ENCODE measurements at places on chromosomes 11 and 22.
A peak's percentile ranks its signal among the peaks of the same experiment; 100 is the strongest.

GRCh38 chr11:1567721-1568100 is 4.4 kb downstream of the DUSP8 start:
- DNase-seq = no peak

- DNase-seq = peak; percentile 52
These were observed 24.5 kb downstream of the DUSP8 start for GRCh38 chr11:1547467-1548098.

DNA sequence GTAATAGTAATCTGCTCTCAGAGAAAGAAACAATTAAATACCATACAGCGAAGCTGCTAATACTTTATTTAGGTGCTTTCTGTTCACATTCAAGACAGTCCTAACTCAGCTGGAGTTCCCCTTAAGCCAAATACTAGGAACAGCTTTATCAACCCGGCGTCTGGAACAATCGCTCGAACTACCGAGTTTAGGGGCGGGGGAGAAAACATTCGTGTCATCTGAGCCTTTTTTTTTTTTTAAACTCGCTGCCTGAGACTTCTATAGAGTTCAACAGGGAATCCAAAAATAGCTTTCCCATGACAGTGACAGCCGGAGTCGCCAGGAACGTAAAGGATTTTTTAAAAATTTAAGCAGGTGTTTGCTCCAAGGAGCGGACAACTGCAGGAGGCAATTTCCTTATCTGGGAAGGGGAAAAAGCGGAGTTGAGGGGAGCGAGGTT is 852 bp downstream of the TRAF6 start:
- peak; percentile 56 for DNase-seq

GRCh38 chr11:125341676-125342075 is 154.4 kb downstream of the FEZ1 start:
- DNase-seq = no peak

DNA sequence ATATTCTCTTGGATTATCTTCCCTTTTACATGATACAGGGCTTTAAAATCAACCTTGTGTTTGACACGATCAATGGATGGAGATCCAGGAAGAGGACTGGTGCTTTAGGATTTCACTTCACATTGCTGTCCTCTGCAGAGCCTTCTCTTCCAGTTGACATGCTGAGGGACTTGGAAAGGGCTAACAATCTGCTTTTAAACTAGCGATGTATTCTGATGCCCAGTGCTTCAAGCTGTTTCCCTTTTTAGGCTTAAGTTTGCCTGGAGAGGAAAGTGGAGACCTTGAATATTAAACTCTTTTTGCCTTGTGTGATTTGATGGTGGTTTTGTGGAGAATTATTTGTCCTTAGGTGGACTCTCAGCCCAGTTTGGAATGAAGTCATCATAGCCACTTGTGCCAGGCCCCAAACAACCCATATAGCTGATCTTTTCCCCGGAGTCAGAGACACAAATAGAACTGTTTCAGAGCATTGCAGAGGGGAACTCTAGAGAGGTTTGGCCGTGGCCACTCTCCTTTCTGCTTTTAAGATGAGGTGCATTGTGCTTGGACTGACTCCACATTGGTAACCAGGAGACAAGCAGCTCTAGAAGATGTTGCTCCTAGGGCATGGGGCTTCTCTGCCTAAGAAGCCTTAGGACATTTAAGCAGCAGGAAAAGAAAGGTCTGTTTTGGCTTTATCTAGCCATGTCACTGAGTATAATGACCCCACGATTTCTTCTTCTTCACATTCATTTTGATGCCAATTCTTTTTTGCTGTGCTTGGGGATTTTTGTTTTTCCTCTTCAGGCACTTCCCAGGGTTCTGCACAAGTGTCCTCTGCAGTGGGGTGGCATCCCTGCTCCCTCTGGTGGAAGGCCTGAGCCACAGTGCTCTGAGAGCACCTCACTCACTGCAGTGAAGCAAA is 152.8 kb downstream of the NCAM1 start:
- peak; percentile 40 for DNase-seq

GRCh38 chr11:68194675-68195294 is 18.3 kb downstream of the KMT5B start:
- no peak for DNase-seq

DNA sequence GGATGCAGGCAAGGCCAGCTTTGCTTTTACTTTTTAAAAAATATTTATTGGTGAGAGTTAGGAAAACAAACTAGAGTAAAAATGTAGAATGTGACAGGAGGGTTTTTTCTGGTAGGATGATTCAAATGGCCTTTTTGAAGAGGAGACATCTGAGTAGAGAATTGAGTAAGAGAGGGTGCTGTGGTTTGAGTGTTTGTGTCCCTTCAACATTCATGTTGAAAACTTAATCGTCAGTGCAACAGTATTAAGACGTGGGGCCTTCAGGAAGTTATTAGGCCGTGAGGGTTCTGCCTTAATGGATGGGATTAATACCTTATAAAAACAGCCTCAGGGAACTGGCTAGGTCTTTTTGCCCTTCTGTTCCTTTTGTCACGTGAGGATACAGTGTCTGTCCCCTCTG is 288.8 kb upstream of the C11orf87 start:
- DNase-seq = no peak

DNA sequence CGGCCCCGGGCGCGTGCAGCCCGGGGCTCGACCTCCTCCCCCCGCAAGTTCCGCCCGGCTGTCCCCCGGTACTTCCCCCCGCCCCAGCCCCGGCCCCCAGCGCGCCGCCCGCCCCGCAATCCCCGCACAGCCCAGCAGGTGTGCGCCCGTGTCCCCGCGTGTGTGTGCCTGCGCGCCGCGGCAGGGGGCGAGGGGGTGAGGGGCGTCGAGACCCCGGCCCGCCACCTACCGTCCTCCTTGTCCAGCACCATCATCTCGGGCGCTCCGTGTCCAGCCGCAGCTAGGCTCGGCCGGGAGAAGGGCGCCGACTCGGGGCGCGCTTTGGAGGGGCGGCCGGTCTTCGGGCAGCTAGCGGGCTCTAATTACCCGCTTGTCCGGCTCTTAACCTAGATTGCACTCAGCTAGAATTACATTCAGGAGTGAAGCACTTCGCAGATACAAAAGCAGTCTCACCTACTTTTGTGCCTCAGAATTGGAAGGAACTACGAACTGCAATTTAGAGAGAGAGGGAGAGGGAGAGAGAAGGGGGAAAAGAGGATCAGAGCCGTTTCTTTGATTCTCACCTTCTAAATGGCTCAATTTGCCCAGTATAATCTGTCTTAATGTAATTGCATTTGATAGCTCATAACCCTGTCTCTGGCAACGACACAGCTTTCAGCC is 439 bp downstream of the LMO1 start:
- DNase-seq = peak; percentile 44
